ENCODE measurements at places on chromosomes 3 and 15.

- peak; percentile 13 for DNase-seq
Measured at GRCh38 chr3:142929109-142929508, 34.4 kb downstream of the PAQR9 start.

DNA sequence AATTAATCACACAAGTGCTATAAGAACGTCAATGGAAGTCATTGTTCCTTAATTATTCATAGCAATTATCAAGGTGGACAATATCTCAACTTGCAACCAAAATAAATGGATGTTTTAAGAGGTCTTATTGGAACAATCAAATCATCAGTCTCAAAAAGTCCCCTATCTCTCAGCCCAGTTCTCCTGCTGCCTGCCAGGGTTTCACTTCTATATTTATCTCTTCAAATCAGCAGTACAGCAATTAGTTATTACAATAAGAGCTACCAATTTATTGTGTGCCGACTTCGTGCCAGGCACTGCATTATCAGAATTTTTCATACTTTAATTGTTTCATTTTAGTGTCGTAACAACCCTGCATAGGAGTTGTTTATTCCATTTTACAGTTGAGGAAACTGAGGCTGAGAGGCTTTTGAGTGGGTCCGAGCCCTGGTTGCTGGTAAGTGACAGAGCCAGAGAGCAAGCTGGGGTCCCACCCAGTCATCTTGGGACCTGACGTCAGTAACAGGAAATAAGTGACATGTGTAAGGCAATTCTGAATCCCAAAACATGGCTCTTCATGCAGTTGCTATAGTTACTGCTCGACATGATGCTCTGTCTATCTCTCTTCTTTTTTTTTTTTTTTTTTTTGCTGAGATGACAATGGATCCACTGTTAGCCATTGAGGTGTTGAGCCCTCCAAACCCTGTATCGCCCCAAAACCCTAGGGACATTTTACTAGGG, 8.8 kb upstream of the KCTD6 start:
- no peak for DNase-seq

DNA sequence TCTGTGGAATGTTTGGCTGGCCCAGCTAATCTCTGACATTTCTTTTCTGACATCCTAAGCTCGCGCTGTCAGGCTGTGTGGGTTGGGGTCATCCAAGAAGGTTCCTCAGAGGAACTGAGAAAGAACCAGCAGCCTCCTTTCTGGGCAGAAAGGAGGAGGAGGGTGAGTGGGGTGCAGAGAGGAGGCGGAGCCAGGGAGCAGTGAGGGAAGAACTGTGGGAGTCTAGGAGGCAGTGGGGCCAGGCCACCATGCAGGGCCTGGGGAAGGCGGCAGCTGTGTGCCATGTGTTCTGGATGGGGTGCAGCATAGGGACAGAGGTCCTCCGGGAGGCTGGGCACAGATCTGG, 5.3 kb downstream of the SEMA7A start:
- DNase-seq, result no peak

DNA sequence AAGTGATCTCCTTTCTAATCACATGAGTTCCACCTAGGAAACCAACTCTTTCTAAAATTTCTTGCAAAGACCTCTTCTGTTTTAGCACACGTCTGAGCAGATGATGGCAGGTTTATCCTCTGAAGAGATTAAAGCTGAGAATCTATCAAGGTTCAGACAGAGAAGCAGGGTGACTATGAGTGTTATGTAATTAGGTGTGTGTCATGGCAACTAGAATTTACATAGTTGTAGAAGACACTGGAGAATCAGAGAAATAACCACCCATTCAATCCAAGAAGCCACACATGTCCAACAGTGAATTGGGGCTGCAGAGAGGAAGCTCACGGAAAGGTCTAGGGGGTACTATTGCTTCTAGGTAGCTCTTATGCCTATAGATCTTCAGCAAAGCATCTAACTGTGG, 600.5 kb downstream of the PYDC2 start:
- DNase-seq, result no peak

DNA sequence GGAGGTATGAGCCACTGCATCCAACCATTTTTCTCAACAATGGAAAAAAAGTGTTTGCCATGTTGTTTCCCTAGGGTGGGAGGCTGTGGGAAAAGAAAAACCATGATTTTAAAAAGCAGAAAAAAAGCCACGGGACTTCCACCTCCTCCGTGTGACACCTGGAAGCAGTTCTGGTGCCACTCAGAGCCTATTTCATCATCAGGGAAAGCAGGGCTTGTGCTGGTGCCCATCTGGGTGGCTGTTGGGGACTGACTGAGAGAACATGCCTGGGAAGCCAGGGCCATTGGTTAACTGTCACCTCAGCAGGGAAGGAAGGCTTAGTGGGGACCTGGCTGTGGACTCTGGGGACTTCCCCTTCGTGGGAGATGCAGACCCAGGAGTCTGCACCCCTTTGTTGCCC, 7.3 kb downstream of the RNU5B-1 start:
- DNase-seq, result no peak

GRCh38 chr15:31407376-31407775, 80.7 kb downstream of the KLF13 start:
- DNase-seq, result no peak

DNA sequence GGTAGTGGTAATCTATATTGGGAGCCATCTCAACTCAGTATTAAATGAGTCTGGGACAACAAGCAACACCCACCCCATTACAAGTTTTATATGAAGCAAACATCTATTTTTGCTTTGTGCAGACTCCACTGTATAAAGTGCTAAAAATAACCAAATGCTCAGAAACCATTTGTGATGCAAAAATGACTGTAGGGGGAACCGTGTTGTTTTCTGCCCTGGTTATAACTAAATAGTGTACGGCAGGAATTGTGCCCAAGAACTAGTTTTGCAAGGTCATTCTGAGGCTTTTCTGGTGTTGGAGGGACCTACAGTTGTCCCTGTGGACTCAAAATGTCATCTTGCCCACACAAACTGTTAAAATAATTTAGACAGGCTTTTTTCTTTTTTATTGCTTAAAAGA, 88.3 kb downstream of the ITPR1 start:
- DNase-seq, result no peak

GRCh38 chr15:88959445-88959844, 46.3 kb upstream of the MFGE8 start:
- DNase-seq, result no peak

- DNase-seq, result no peak
Measured at GRCh38 chr3:14863333-14864100, 44.8 kb downstream of the FGD5 start.
